Neural progenitor cell (in vitro differentiated cells): ENCODE measurements at places on chromosomes 4 and X.

- DNase-seq, result peak; percentile 2
Measured at GRCh38 chr4:114312338-114312737, 286.3 kb upstream of the UGT8 start.

DNA sequence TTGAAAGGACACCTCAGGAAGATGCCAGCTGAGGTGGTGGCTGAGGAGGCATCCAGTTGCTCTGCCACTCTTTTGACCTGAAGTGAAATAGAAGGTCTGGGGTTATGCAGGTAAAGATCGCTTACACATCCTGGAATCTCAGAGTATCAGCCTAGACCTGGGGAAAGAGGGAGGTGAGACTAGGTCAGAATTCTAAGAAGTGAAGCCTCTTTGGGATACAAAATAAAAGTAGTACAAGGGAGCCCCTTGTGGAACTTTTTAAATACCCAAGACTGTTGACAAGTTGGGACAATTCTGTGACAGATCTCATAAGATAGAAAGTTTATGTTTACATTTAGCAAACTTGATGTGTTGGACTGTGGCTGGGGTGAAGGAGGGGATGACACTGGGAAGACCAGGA lies 263.1 kb downstream of the SPRY1 start:
- no peak for DNase-seq

GRCh38 chr4:113148925-113149324 lies 99.5 kb downstream of the ANK2 start:
- DNase-seq, result no peak

DNA sequence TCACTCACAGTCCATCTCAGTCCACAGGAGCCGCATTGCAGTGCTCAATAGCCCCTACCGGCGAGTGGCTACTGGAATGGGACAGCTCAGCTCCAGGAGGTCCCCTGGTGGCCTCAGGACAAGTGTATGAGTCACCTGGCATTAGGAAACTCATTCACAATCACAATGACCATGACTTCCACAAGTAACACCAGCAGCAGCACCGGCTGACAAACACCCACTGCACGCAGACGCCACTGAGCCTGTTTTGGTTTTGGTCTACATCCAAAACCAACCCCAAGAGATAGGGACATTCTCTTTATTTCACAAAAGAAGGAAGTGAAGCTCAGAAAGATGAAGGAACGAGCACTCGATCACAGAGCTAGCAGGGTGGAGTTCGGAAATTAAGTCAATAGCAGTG lies 8.1 kb downstream of the JAKMIP1 start:
- no peak for DNase-seq

DNA sequence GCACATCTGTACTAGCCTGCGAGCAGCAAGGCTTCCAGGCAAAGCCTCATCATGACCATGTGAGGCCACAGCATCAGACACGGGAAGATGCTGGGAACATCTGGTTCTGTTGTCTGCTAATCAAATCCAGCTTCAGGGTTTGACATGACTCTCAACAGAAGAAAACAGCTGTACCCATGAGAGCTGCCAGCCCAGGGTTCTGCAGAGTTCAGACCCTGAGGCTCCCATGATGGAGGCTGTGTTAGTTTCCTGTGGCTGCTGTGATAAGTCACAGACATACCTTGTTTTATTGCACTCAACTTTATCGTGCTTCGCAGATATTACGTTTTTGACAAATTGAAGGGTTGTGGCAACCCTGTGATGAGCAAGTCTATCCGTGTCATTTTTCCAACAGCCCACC lies 37.5 kb downstream of the JAKMIP1 start:
- no peak for DNase-seq
